ENCODE measurements at places on chromosomes 11 and 22. TPM values are rescaled to one million over a fixed set of nuclear protein-coding genes. Genes with fewer than 3 reads are reported as not detected.

Gene MGAT3
- 3.9 TPM for total RNA-seq

Gene TIGD3
- 1.3 TPM for total RNA-seq

Gene KRTAP5-9
- 0.32 TPM for total RNA-seq

- DNase-seq, result no peak
Measured at GRCh38 chr22:21703684-21704316, 31.8 kb downstream of the YPEL1 start.

DNA sequence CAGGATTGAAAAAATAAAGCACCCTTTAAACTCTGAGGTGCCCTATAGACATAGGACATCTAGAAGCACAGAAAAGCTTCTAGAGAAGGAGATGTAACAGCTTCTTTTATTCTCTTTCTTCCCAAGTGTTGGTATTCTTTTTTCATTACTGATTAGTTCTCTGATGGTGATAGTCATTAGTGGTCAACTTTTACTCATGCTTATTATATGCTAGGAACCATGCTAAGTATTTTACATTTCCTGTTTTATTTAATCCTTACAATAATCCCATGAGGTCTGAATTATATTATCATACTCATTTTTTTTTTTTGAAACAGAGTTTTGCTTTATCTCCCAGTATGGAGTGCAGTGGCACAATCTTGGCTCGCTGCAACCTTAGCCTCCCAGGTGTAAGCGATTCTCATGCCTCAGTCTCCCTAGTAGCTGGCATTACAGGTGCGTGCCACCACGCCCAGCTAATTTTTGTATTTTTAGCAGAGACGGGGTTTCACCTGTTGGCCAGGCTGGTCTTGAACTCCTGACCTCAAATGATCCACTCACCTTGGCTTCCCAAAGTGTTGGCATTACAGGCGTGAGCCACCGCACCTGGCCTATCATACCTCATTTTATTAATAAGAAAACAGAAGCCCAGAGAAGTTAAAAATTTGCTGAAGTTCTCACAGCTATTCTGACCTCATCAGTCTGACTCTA lies 3.0 kb downstream of the C11orf52 start:
- no peak for DNase-seq

- DNase-seq, result no peak
Measured at GRCh38 chr11:13042873-13043342, 33.8 kb downstream of the RASSF10 start.

DNA sequence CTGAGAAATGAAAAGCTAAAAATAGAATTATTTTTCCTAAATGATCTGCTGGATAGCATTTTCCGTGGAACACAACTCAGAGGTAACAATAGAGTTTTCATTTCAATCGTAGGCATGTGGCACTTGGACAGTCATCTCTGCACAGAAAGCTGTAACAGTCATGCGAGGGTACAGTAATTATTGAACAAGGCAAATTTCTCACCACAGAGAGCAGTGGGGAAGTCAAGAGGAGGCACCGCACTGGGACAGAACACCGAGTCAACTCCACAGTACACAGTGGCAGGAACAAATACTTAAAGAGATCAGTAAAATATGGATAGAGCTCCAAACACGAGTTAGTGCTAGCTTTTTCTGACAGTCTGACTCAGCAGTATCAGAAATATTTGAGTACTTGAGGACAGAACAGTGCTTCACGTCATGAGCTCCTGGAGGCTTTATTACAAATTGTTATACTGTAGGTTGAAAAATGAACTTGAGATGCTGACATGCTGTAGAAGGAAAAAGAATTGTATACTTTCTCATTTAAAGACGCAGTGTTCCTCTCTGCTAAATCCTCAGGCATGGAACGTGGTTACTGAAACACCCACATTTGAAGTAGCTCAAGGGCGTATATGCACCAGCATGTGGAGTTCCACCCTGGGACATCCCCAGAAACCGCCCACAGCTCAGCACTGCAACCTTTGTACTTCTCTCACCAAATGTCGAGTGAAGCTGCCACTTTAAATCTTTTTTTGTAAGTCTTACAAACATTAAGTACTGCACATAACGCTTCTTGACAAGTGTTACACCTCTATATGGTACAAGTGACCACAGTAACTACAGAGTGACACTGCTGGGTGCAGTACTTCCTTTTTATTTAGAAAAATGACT lies 27.4 kb upstream of the YPEL1 start:
- DNase-seq, result no peak

GRCh38 chr22:32342977-32343376 lies 14.7 kb upstream of the RFPL3 start:
- no peak for DNase-seq

DNA sequence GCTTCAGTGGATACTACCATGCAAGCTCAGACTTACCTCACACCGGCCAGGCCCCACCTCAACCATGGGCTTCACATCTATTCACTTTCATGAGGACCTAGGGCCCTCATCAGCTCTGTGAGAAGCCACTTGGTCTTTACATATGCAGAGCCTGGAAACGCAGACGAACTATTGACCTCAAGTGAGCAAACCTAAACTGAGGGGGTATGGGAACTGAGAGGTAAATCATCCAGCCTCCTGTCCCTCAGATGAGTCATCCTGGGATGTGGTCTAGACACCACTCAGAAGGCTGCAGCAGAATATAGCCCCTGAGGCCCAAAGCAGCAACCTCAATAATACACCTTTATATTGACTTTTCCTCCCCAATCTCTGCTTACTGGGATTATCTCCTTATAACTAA lies 578.0 kb downstream of the INSC start:
- no peak for DNase-seq

DNA sequence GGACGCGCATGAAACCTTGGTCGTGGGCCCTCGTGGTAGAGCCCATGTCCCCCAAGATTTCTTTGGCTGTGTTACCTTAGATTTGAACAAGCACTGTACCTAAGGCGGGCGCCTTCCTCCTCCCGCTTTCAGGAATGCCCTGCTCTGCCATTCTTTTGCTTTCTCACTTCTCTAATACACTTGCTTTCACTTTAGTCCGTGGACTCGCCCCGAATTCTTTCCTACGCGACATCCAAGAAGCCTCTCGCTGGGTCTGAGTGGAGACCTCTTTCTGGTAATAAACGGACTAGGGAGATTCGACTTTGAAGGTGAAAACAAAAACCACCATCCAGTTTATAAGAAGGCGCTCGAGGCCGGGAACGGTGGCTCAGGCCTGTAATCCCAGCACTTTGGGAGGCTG lies 1.2 kb upstream of the NUP50 start:
- no peak for DNase-seq

DNA sequence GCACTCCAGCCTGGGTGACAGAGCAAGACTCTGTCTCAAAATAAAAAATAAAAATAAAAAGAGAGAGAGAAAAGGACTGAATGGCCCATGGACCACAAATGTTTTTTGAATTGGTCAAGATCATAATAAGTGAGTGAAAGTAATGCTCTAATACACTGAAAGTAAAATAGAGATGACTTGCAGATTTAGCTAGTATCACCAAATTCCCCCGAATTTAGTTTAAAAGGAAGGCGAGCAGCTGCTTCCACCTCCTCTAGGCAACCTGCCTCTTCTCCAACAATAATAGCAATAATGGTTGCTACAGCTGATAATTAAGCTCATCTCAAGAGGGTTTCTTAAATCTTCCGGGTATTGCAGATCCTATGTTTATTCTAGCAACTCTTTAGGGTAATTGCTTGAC lies 36.8 kb downstream of the CELF1 start:
- DNase-seq, result no peak
